ENCODE measurements at places on chromosomes 5 and 9.

DNA sequence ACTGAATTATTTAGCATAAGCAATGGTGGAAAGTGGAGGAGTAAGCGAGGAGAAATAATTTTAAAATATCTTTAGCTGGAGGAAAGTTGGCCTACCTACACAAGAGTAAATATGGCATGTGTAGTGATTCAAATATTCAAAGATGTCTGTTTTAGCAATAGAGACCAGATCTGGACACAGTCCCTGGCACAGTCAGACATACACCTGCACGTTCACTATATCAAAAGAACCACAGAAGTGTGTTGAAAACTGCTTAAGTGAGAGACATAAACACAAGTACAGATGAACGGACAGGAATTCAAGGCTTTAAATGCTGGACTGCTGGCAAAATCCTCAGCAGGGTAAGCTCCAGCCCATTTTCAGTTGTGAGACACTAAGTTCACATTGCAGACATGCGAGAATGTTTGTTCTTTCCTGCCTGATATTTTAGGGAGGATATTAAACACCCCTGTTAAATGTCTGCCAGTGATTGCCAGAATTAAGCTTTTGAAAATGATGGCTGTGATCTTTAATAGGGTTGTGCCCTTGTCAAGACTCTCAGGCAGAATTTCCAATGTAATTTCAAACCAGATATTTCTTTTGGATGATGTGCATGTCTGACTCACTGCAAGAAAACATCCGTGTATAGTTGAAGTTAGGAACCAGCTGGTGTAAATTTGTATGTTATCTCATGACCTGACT lies 810.6 kb downstream of the TLE4 start:
- DNase-seq, result no peak

DNA sequence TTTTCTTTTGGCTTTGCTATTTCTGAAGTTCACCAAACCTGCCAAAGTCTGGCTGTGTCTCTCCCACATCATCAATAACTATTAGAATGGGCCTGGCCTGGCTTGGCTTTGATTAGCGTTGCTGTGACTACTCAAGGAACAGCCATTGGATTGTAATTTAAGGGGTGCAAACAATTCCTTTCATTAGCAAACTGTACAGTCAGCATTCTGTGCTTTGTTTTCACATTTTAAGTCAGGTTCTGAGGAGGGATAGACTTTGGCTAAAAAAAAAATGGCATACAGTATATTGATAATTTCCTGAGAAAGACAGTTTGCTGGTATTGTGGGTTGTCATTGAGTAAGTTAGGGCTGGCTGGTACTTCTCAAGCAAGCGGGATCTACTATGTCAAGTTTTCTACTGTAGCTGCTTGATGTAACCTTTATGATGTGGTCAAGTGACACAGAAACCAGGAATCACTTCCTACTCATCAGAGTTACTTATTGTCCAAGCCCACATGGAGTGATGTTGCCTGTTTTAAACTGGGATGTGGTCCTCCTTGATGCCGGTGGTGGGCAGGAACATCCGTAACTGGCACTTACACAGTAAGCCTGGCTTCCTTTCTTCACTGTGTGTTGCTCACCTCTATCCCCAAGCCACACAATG lies 161.4 kb downstream of the CD180 start:
- no peak for DNase-seq

GRCh38 chr5:39024884-39025283 lies 49.3 kb downstream of the RICTOR start:
- DNase-seq, result no peak

GRCh38 chr9:107307331-107307730 lies 24.3 kb downstream of the RAD23B start:
- DNase-seq, result no peak

DNA sequence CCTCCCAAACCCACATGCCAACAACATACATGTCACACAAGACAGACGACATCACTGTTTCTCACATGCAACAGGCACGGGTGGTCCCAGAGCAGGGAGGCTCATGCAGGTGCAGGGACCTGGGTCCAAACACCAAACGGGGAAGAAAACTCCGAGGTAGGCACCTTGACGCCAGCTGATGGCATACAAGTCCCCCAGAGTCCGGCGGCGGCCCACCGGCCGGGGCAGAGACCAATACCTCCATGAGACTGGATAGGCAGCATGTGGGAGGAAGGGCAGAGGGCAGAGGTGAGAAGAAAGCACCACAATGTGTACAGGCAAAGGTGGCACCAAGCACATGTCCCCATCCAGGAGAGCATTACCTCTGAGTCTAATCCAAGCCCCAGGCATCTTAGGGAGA lies 73.0 kb upstream of the UBTD2 start:
- no peak for DNase-seq

DNA sequence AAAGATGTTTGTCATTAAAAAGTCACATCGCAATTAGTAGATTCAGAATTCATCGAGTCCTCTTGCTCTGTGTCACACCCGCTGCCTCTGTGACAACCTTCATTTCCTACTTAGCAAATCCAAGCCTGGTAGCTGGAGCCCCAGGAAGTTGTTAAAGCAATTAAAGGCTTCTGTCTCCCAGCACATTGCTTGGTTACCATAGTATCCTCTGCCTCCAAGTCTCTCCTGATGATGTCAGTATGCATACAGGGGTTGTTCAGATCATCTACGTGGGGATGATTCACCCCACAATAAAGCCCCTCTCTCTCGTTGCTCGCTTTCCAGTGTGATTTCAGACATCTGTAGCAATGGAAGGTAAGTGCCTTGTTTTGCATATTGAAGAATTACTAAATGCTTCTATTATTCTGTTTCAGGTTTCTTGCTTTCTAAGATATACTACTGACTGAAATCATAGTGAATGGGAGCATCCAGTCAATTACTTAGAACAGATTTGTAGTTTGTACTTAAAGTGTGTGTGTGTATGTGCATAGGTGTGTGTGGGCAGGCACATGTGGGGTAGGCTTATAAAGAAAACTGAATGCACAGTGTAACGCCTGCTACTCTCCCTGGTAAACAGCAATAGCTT lies 52.9 kb downstream of the PAM start:
- peak; percentile 79 for DNase-seq

DNA sequence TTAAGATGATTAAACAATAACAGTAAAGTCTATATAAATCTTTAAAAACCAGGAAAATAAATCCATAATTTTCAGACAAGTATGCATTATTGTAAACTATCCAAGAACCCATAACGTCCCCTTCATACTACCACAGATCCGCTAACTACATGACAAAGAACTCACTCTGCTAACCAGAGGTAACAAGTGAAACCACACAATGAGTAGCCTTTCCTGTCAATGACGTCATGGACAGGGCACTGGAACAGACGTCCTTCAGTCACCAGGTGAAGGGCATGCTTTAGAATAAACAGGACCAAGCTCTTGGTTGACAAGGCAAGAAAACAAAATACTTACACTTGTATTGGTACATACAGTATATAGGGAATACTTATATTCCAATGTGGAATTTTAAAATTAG lies 45.2 kb downstream of the RNF130 start:
- peak; percentile 84 for DNase-seq

DNA sequence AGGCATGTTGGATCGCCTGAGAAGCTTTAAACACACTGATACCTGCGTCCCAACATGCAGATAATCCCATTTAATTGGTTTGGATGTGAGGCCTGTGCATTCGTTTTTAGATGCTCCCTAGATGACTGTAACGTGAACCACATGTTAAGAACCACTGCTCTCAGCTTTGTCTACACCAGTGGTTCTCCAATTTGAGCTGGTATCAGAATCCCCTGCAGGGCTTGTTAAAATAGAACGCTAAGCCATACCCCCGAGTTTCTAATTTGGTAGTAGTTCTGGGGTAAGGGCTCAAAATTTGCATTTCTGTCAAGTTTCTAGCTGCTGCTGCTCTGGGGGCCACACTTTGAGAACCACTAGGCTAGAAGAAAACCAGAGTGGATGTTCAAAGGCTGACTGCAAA lies 74.7 kb downstream of the S1PR3 start:
- DNase-seq, result no peak

- no peak for DNase-seq
Observed at GRCh38 chr9:68733021-68733405, 28.0 kb downstream of the PIP5K1B start.

DNA sequence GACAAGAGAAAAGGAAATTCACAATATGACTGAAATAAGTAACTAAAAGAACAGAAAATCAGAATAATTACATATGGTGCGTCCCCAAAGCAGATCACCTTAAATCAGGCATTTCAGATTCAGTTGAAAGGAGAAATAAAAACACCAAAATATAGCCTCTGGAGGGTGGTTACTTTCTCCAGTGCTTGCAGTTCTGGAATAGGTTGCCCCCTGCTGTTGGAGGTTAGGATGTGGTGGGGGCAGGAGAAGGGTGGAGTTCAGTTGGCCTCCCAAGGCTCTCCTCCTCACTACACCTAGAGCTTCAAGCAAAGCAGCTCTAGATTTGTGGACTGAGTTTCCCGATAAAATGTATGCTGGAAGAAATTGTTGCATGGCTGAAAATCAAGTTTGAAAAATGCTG lies 338.2 kb upstream of the TLE4 start:
- peak; percentile 56 for DNase-seq

- DNase-seq, result peak; percentile 17
Observed at GRCh38 chr5:69206528-69207190, 17.3 kb downstream of the CENPH start.

- DNase-seq, result peak; percentile 25
Observed at GRCh38 chr5:62931153-62931950, 352.7 kb downstream of the LRRC70 start.

- no peak for DNase-seq
Observed at GRCh38 chr9:136010615-136011361, 49.6 kb upstream of the UBAC1 start.

DNA sequence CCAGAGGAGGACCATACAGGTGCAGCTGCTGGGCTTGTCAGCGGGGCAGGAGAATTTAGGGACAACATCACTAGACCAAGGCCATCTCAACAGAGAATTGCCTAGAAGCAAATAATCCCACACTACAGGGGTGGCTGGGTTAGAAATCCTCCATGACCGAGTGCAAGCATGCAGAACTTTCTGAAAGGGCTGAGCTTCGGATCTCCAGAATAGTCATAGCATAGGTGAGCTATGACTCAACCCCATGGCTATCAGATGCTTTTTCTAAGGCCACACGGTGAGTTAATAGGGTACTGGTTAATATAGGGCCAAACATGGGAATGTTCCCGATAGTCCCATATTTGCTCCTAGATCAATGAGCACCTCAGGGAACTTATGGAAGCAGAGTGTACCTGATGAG lies 4.2 kb downstream of the KCNIP1 start:
- DNase-seq, result no peak

- no peak for DNase-seq
Observed at GRCh38 chr9:35193762-35194161, 32.0 kb downstream of the UNC13B start.

GRCh38 chr9:121485623-121486022 lies 14.0 kb downstream of the GGTA1 start:
- DNase-seq, result no peak

- DNase-seq, result peak; percentile 9
Observed at GRCh38 chr5:108093186-108093585, 288.7 kb downstream of the FBXL17 start.

DNA sequence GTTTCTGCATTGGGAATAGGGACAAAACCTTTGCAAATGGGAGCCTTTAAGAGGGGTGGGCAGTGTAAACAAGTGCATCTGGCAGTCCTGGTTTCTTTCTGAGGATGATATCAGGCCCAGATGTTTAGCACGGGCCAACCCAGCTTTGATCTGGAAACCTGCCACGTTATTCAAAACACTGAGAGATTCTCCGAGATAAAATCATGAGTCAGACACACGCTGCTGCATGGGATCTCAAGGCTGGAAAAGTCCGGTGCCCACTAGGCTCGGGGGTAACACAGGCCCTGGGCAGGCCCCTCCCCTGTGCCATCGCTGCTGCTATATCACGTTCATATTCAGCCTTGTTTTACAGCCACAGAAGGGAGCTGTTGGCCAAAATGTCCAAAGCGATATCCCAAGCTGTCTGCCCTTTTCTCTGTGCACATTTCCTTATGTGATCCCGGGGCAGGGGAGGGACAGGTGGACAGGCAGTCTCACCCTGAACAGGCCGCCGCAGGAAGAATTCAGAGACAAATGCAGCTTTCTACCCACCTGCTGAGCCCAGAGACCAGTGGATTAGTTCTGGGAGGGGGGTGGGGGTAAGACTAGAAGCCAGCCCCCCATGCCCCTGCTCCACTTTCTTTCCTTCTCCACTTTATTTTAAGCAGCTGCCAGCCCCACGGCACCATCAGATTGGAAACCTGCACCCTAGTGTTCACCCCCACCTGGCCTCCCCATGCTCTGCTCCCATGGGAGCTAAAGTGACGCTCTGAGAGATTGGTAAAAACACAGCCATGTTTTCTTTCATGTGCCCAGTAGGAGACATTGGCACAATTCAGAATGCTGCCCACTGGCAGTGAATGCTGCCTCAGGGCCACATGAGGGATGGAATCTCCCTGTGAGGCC lies 63.1 kb downstream of the TMOD1 start:
- peak; percentile 64 for DNase-seq

- no peak for DNase-seq
Observed at GRCh38 chr9:103483471-103484096, 488.5 kb downstream of the CYLC2 start.

- DNase-seq, result no peak
Observed at GRCh38 chr9:84068872-84069271, 88.3 kb downstream of the RMI1 start.

GRCh38 chr9:91101611-91102168 lies 260.0 kb downstream of the AUH start:
- no peak for DNase-seq

GRCh38 chr5:78157001-78157400 lies 137.5 kb downstream of the AP3B1 start:
- DNase-seq, result no peak

GRCh38 chr5:9396285-9396770 lies 149.5 kb downstream of the SEMA5A start:
- no peak for DNase-seq

DNA sequence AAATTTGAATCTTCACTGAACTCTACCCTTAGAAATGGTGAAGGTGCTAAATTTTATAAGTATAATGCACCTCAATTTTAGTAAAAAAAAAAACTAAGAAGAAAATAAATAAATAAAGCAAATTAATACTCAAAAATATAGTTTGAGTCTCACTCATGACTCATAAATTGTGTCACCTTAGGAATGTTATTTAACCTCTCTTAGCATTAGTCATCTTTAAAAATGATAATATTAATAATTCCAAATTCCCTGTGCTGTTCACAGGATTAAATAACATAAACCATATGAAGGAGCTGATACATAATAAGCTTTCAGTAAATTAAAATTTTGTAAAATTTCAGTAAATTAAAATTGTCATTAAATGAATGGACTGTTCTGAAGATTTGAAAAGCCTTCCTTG lies 339.8 kb upstream of the RGMB start:
- no peak for DNase-seq

All from HT1080 (cell line).